ENCODE measurements at places on chromosomes 5 and 9.

DNA sequence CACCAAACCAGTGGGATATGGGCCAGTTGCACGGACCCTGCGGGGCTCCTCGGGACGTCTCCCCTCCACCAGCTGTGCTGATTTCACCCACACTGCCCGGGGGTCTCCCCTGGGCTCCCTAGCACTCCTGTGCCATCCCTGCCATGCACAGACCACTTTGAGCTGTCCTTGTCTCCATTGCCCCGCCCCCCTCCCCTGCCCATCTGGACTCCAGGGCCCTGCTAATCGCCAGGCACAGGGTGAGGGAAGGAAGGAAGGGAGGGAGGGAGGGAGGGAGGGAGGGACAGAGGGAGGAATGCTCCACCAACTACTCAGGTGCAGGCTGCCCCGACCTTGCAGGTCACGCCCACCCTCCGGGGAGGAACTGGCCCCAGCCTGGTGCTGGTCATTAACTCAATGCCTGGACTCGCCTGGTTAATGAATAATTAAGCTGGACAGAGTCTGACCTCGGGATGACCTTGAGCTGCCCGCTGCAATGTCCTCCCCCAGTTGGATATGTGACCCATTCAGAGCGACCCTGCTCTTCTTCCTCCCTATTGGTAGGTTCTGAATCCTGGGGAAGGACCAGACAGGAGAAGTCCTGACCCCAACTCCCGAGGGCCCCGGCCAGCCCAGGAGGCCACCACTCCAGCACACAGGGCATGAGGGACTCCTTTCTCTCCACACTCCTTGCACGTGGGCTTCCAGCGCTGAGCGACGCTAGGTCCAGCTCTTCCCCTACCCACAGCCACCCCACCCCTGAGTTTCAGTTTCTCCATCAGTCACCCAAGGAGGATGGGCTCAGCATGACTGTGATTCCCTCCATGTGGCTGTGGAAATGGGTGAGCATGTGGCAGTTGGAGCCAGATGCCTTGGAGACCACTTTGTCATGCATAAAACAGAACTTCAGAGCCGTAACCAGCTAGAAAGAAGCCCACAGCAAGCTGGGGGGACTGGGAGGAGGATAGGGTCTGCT is 62.1 kb downstream of the C9orf50 start:
- no peak for DNase-seq

DNA sequence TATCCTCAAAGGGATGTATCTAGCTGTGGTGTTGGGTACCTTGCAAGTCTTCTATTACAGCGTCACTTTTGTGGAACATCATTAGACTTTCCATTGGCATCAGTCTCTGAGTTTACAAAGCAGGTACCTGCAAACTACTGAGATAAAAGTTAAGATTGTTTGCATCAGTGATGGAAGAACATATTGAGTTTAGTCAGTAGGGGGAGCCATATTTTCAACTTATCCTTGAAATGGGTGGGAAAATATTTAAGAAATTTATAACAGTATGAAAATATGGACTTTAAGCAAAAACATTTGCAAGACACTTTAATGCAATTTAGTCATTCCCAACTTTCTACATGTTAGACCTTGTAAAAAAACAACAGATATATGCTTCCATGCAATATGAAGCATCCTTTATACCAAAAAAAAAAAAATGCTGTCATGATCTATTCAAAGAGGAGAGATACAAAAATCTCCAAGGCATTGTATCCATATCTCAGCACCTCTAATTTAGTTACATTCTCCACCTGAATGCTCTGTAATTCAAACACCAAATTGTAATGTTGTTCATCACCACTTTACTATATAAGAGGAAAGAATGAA is 98.6 kb upstream of the ADAMTS19 start:
- DNase-seq = no peak

- no peak for DNase-seq
Measured at GRCh38 chr5:124054564-124054963, 542.6 kb downstream of the CSNK1G3 start.

- no peak for DNase-seq
Measured at GRCh38 chr9:2257248-2257929, 242.2 kb downstream of the SMARCA2 start.

- DNase-seq = no peak
Measured at GRCh38 chr9:84502066-84502465, 161.5 kb upstream of the SLC28A3 start.

DNA sequence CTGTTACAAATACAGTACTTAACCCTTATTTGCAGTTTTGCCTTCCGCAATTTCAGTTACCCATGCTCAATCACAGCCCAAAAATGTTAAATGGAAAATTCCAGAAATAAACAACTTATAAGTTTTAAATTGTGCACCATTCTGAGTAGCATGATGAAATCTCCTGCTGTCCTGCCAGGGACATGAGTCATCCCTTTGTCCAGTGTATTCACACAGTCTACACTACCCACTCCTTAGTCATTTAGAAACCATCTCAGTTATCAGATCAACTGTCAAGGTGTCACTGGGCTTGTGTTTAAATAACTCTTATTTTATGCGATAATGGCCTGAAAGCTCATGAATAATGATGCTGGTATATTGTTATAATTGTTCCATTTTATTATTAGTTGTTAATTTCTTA is 95.8 kb downstream of the PLCXD3 start:
- DNase-seq = no peak

- DNase-seq = no peak
Measured at GRCh38 chr5:75325242-75325641, 11.8 kb upstream of the HMGCR start.

DNA sequence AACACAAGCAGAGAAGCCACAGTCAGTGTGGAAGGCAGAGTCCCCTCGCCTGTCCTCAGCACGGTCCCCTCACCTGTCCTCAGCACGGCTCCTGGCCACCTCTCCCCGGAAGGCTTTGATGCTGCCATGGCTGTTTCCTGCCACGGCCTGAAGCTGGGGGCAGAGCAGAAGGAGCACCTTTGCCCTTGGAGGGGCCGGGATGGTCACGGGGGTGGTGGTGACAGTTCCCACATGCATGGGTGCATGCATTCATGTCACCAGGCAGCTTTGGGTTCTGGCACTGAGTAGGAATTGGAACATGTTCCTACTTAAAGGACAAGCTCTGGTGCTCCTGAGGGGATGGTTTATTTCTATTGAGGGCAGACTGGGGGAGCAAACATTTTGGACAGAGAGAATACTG is 57.8 kb upstream of the PHYKPL start:
- DNase-seq = no peak

DNA sequence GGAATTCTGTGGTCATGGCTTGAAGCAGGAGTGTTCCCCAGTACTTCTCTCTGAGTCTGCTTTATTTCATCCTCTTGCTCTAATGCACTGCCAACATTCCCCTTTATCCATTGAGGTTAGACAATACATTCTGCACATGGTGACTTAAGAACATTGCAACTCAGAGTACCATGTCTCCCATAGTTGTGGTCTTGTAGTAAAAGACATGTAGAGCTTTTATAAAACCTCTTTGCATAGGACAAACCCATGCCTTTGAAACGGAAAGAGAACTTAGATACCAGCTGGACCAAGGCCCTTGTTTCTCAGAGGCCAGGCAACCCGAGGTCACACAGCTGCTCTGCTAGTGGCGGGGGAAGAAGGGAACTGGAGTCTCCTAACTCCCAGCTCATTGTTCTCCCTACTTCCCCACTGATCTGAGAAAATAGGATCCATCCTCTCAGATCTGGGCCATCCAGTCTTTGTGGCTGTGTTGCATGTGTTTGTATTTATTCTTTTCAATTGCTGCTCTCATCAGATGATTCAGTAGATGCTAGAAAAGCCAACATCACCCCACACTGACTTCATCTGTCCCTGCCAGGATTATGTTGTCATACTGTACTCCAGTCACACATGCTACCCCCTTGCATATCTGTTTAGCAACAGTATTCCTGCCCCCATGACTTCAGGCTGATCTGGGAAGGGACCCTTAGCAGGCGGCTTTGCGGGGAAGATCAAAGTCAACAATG is 236.9 kb downstream of the SAXO1 start:
- no peak for DNase-seq

- DNase-seq = no peak
Measured at GRCh38 chr5:78971998-78972397, 13.1 kb downstream of the ARSB start.

GRCh38 chr9:136762915-136763648 is 1.2 kb downstream of the LCN15 start:
- no peak for DNase-seq

DNA sequence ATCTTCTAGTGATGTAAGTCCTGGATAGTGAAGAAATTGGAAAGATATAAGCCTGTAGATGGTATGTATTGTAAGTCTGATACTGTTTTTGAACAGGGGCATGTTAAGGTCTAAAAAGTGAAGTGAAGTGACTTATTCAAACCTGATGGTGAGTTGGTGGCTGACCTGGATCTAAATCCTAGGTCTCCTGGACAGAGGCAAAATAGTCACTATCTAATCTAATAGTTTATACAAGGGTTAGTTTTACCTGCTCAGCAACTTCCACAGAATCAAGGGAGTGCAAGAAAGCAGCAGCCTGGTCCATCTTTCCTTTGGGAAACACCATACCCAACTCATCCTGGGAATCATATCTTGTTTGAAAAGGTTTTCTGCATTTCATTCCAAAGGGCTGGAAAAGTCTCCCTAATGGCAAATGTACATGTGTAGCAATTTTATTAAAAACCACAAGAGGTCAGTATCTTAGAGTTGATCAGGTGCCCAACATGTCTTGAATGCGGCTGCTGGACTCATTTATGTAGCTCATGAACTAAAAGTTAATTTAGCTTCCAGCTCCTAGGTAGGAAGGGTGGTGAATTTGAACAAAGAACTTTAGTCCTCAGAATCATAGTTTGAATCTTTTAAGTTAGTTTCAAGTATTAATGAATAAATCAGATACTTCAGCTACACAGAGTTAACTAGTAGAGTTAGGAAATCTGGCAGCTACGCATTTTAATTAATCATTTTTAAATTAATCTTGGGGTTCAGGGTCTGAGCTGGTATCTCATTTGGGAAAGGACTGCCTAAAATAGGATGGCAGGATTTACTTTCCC is 26.0 kb downstream of the SKP2 start:
- no peak for DNase-seq

GRCh38 chr5:57858905-57859304 is 376.3 kb upstream of the ACTBL2 start:
- DNase-seq = no peak

DNA sequence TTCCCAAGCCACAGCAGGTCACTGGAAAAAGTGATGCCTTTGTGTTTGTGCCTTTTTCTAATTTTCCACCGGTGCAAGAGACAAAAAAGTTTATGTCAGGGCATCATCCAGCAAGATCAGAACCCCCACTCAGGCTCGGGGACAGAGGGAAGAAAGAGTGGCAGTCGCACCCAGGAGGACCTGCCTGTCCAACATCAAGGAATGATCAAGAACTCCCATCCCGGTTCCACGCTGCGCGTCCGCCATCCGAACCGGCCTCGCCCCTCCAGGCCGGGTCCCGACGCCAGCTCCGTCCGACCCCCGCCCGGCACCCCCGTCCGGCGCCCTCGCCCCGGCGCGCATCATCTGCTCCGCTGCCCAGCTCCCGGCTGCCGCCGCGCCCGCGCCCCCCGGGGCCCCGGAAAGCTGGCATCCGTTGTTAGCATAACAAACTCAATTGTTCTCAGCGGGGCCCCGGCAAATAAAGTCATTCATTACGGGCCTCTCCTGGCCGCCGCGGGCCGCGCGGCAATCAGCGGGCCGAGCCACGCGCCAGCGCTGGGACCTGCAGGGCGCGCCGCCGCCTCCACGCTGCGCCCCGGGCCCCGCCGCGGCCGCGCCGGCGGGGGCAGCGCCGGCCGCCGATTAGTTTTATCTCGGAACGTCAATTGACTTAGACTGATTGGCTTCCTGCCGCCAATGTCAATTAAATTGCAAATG is 48.1 kb downstream of the PAX5 start:
- DNase-seq = no peak

DNA sequence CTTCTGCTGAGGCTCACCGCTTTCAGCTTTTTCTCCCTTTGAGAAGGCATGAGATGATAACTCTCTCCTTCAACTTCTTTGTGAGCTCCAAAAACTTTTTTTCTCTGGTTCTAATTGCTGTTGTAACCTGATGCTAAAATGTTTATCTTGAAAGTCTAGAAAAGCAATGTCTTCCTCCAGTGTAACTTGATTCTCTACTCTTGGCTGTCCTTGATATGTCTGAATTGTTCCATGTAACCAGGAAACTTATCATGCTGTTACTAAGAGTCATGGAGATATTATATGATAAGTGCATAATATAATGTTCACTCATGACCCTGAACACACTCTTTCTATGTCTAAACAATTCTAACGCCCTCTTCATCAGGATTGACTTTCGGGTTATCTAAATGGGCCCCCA is 128.0 kb upstream of the ABCA1 start:
- DNase-seq = no peak

- no peak for DNase-seq
Measured at GRCh38 chr5:123921193-123921592, 409.2 kb downstream of the CSNK1G3 start.

GRCh38 chr5:77426670-77427069 is 65.4 kb downstream of the WDR41 start:
- no peak for DNase-seq

DNA sequence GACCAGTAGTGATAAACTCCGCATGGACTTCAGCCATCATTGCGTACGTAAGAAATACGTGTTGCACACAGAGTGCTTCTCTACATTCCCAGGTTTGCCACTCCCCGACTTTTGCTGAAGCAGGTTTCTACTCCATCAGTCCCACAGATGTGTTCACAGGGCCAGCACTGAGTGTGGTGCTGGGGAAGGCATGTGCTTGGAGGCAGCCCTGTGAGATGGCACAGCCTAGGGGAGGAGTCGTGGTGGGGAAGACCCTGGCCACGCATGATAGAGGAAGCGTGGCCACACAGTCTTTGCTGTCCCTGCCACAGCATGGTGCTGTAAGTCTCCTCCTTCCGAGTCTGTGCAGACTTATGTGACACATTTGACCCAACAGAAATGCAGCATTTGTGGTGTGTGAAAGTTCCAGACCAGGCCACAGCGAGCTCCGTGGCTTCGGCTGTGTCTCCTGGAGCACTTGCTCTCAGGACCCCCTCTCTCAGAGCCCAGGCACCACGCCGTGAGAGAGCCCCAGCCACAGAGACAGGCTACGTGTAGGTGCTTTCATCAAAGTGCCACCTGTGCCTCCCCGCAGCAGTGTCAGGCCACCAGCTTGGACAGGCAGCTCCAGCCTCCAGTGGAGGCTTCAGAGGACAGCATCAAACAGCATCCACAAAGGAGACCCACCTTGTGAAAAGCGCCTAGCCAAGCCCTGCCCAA is 197.8 kb downstream of the AUH start:
- no peak for DNase-seq

DNA sequence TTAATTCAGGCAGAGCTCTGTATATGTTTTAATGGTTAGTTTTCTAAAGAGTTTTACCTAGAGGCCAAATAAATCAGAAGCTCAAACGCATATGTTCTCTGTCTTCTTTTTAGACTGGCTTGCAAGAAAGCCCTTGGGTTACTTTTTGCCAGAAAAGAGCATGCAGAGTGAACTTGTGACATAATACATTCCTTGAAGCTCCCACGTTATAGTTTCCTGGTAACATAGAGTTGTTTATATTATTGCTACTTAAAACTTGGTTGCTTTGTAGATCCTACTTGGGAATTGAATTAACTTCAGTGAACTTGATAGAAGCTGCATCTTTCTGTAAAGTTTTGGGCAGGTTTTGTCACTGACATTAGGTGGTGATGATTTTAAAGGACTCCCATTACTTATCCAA is 102.9 kb downstream of the C9orf152 start:
- no peak for DNase-seq

- no peak for DNase-seq
Measured at GRCh38 chr5:29321591-29321990, 1871.9 kb upstream of the CDH6 start.
